Stimulated activated effector memory CD8-positive, alpha-beta T cell treated with anti-CD3 and anti-CD28 coated beads, Interleukin-12 subunit alpha, Interleukin-12 subunit beta, amount 100 ng/mL, for 72 hours (primary cell): ENCODE measurements at places on chromosomes 7 and 10.
A peak's percentile ranks its signal among the peaks of the same experiment; 100 is the strongest.

DNA sequence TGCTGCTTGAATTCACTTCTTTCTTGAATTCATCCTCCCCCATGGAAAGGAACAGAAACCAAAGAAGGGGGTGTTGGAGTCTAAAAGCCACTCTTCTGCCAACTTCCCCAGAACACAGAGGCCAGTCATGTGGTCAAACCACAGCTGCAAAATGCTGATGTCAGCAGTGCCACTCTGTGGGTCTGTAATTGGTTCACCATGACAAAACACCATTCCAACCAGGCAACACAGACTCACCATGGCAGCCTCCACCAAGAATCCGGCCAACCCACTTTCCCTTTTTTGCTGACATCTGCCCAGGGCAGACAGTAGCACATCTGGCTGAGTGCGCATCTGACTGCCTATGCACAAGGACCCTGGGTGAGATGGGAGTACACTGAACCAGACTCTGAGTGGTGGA lies 16.8 kb downstream of the OSBPL3 start:
- peak; percentile 71 for DNase-seq

DNA sequence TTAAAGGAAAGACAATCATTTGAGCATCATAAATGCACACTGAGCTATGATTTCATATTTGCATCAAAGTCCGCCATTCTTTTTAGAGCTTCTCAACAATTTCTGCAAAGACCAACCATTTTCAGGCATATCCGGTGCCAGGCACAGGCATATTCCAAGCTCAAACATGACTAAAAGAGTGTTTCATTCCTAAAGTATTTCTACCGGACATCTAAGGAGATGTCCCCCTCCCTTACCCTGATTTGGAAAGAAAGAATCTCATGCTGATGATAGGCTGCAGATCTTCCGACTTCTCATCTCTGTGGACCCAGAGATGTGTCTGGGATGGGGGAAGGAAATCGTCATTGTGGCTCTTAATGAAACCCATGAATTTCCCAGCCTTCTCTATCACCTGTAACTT lies 600.5 kb upstream of the MGMT start:
- no peak for DNase-seq

DNA sequence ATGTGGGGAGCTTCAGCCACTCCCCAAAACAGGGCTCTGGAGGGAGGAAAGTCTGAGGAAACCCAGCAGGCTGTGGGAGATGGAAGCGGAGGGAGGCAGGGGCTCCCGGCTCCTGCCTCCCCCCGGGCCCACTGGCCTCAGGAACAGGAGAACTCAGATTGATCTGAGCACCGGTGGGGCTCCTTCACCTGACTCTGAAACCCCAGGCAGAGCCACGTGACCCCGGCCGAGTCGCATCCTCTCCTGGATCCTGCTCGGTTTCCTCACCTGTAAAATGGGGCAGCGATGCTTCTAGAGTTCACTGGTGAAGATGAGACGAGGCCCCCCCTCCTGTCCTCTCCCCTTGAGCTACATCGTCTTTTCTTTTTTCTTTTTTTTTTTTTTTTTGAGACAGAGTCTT lies 33.6 kb downstream of the TCERG1L start:
- DNase-seq = no peak

DNA sequence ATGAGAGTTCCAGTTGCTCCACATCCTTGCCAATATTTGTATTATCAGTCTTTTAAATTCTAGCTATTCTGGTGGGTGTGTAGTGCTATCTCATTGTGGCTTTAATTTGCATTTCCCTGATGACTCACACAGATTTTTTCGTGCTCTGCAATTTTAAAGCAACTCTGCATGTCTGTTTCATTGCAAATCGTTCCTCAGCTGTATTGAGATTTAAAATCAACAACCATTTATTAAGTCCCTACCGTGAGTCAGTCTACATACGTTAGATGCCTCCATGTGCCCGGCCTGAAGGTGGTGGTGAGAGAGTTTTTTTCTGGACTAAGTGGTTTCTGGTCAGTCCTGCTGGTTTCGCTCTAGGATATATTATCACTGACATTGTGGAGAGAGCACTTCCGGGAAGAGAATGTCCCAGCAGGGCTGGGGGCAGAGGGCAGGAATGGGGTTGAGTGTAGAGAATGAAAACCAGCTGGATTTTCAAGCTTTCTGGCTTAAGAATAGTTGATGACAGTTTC lies 8.4 kb upstream of the HYCC1 start:
- no peak for DNase-seq

DNA sequence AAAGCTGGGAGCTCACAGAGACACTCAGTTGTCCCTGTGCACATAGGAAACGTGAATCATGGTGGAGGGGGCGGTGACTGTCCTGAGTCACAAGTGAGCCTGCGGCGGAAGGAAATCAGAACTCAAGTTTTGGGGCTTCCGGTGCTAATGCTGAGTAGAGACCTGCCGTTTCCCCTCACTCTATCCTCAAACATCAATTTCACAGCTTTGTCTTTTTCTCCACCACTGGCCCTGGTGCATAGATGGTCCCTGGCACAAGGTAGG lies 21.9 kb downstream of the ADCYAP1R1 start:
- DNase-seq = no peak

DNA sequence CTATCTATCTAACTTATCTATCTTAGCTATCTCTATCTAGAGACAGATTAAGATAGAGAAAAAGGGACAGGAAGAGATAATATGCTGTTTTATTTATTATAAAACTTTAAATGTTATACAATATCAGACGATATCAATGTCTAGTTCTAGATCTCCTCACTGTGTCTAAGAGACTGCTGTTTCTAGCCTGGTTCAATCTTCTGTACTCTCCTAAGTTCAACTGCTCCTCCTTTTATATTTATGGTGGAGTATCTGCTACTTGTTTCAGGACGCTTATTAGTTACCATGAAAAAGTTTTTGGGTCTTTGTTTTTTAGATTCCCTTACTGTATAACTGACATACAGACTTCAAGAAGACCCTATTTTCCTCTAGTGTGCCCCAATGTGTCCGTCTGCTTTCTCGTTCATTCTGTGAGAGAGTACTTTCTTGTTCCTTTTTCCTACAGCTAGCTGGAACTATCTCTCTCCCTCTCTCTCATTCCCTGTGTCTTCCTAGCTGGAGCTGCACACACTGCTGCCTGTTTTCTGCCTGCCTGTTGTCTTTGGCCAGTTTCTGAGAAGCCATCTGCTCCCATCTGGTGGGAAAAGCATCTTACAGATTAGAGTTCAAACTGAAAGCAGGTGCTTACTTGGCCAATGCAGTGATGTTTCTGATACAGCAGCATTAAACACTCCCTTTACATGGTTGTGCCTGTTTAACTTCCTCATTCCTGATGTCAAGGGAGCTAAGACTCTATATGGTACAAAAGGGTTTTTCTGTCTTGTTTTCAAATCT lies 49.4 kb upstream of the ARL4A start:
- no peak for DNase-seq

DNA sequence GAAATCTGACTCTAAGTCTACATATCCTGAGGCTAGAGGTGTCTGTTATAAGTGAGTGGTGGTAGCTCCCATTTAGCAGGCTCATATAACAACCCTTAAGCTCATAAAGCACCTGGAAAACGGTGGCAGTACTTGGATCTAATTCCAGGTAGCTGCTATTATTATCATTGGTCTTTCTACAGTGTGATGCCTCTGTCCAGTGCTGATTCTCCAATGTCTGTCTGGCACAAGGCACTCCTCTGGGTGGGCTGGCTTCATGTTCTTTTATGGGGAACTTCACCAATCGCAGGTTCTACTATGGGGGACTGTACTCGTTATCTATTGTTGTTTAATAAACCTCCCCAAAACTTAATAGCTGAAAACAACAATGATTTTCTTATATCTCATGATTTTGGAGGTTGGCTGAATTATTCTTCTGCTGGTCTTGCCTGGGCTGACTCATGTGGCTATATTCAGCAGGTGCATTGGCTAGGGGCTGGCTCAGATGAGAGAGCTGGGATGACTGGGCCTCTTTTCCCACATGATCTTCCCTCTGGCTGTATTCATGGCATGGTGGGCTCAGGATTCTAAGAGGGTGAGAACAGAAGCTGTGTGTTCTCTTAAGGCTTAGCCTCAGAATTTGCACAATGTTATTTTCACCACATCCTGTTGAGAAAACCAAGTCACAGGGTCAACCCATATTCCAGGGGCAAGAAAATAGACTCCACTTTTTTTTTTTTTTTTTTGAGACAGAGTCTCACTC lies 93.0 kb upstream of the PCGF5 start:
- no peak for DNase-seq
